CD4-positive, alpha-beta T cell treated with Interleukin-17A for 4 hours (primary cell): ENCODE measurements at places on chromosomes 12 and 14.

DNA sequence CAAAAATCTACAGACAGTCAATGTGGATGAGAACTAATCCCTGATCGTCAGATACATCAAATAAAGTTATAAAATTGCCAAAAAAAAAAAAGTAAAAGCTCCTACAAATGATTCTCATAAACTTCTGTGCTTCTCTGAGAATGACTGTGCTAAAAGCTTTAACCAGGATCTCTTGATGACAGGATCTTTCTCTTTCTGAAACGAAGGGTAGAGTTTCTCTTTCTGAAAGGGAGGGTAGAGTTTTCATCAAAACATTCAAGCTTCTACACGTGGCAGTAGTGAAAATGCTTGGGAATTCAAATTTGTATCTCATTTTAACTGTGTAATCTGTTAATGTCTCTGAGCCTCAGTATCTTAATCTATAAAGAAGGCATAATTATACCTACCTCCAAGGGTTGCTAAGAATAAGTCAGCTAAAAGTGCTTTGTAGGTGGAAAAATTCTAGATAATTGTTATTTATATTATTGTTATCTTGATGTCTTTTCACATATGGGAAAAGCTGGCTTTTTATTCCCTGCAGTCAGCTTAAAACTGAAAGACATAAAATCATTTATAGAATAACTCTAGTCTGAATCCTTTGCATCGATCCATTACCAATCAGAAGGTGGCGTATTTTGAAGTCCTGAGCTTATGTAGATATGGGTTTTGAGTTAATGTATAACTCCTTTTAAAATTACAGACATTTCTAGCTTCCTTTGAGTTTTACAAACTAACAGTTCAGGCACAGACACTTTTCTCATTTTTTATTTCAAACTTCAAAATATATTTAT lies 157.4 kb downstream of the DACT1 start:
- no peak for DNase-seq

GRCh38 chr14:69673104-69673503 lies 61.7 kb downstream of the SUSD6 start:
- no peak for DNase-seq

GRCh38 chr14:21073921-21074320 lies 3.8 kb downstream of the ARHGEF40 start:
- DNase-seq = no peak

- DNase-seq = no peak
These were observed 10.0 kb upstream of the KLC1 start for GRCh38 chr14:103619057-103619456.

DNA sequence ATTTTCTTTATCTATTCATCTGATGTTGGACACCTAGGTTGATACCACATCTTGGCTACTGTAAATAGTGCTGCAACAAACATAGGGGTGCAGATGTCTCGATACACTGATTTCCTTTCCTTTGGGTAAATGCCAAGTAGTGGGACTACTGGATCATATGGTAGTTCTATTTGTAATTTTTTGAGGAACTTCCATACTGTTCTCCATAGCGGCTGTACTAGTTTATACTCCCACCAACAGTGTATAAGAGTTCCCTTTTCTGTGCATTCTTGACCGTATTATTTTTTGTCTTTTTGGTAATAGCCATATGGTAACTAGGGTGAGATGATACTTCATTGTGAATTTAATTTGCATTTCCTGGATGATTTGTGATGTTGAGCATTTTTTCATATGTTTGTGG lies 71.8 kb downstream of the LRP6 start:
- no peak for DNase-seq

DNA sequence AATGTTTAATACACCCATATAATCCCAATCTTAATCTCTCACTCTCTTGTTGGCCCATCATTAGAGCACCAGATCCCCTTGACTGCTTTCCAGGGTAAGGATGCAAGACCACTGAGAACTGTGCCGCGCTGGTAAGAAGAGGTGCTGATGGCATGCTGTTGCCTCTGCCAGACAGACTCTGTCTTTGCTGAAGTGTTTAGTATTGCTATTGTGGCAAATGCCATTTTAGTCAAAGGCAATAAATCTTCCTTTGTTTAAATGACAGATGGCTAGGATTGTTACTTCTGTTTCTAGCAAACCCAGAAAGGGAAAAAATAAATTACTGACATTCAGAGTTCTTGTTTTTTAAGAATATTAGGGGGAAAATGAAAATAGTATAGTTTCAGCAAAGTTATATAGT lies 152.3 kb downstream of the MON2 start:
- no peak for DNase-seq

DNA sequence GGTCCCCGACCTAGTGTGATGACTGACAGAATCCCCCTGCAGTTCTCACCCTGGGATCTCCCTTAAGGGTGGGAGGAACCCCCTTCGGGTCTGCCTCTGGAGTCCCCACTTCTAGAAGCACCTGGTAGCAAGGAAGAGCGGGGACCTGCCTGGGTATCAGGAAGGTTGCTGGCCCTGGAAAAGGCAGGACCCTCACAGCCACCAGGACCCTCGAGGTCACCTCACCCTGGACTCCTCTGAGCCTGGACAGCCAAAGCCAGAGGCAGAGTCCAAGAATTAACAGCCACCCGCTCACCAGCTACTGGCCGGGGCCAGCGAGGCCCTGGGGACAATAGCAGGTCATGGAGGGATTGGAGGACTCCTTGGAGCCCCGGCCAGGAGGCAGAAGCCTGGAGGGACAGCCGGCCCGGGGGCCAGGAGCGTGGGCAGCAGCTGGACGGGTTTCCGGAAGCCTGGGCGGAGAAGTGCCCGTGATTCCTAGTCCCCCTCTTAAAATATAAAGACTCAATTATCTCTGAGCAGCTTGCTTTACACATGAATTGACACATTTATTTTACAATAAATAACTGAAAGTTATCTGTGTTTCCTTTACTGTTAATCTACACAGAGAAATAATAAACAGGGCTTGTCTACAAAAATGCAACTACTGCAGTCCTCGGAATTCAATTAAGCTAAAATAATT lies 17.5 kb downstream of the BCL11B start:
- DNase-seq = peak; percentile 2

DNA sequence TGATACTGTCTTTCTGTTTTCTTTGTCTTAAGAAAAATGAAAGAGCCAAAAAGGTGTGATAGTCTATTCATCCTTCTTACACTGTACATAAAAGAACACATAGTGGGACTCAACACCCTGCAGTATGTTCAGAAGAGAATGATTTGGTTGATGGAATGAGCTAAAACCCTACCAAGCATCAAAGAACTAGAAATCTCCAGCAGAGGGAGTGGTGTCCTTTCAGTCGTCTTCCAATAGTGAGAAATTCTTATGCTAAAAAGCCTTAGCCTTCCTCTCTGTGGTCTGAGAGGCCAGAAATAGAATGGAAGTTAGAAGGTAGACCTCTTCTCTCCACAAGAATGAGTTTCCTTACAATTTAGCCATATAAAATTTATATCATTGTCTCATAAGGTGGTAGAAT lies 393.4 kb upstream of the SEL1L start:
- no peak for DNase-seq

DNA sequence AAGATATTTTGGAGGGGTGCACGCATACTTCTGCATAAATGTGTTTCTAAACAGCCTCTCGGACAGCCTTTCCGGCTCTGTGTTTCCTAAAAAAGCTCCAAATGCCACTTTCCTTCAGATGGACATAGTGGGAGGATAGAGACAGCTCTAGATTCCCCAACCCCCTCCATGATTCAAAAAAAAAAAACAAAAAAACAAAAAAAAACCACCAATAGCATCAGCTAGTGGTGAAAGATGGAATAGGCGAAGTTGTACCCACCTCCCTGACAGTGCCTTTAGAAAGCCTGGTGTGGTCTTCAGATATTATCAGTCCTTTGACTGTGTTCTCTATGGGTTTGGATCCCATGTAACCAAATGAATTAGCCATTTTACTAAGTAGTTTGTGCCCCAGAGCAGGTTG lies 94.1 kb downstream of the PHETA1 start:
- no peak for DNase-seq

DNA sequence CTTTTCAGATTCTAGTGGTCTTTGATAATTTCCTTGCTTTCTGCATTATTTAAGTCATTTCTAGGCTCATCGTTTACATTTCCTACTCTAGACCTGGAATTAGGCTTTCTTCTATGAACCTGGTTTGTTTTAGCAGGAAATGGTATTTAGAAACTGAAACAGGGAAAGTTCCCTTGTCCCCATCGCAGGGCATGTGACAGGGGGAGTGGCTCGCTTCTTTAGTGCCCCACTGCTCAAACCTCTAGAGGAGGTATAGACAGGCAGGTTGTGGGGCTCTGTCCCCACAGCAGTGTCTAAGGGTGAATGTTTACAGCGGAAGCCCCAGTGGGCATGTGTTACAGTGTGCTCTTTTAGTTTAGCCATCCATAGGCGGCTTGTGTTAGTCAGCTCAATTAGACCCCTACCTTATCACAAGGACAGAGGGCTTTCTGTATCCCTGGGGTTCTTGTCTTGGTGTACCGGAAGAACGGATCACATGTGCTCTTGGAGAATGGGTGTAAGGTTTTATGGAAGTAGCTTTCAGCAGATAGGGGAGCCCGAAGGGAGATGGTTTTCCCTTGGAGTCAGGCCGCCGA lies 25.0 kb downstream of the IFT81 start:
- no peak for DNase-seq

DNA sequence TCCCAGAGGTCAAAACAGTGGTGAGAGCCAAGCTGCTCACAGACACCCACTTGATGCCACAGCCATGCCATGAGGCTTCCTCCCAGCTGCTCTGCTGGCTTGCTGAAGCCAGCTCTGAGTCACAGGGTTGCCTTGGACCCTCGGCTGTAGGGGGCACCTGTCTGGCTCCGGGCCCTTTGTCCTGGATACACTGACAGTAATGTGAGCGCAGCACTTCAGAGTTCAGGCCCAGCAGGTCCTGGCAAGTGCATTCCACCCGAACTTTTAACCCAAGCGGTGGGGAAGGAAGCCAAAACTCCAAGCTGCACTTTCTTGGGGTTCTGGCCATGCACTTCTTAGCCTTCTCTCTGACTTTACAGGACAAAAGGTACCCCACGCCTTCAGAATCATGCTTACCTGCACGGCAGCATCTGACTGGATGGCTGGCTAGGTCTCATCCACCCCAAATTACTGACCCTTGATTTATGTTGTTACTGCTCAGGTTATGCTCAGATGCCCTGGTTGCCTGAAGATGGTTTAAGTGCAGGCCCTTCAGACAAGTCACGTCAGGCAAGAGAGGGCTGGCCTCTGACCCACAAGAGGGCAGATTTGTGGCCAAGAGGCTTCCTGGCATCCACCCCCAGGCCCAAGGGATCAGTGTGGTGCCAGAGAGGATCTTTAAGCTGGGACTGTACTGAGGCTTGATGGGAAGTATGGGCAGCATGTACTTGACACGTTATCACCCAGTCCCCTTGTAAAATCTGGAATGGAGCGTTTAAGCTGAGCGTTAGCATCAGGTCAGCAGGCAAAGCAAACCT lies 24.8 kb downstream of the SLC25A29 start:
- no peak for DNase-seq

DNA sequence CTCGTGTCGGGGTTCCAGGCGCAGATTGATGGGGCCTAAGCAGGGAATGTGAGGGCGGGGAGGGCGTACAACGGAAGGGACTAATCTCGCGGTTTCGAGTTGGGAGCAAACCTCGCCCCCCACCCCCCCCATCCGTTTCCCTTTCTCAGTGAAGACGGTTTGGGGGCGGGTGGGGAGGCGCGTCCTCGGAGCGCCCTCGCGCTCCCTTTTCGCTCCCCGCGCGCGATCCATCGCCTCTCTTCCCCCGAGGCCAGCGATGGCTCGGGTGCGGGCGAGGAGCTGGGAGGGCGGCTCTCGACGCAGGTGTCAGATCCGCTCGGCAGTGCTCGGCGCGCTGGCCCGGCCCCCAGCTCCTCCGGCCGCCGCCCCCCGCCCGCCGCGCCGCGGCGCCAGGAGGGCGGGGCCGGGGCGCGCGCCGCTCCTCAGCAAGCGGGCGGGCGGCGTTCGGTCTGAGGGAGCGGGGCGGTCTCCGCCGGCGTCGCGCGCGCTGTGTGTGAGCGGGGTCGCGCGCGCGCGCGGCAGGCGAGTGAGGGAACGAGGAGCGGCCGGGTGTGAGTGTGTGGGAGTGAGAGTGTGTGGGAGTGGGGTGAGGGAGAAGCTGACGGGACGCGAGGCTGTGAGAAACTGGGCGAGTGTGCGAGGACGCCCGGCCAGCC lies at the start of gene RIMKLB:
RIMKLB (plus strand) TSS at position 516 of the 656 bp plus-strand sequence. CDS start 15,876 bp downstream, outside the sequence.
- peak; percentile 87 for DNase-seq

DNA sequence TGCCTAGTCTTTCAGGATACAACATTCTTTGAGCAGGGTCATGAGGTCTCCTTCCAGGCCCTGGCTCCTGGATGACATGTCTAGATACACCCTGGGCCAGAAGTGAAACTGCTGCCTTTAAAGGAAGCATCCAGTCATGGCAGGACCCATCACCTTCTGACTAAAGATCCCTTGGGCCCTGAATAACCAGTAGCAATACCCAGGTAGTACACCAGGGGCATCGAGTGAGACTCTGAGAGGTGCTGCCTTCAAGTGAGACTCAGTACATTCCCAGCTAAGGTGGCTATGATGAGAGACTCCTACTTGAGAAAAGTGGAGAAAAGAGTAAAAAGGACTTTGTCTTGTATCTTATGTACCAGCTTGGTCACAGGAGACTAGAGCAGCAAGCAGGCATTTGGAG lies 23.5 kb downstream of the OR6C68 start:
- DNase-seq = no peak

DNA sequence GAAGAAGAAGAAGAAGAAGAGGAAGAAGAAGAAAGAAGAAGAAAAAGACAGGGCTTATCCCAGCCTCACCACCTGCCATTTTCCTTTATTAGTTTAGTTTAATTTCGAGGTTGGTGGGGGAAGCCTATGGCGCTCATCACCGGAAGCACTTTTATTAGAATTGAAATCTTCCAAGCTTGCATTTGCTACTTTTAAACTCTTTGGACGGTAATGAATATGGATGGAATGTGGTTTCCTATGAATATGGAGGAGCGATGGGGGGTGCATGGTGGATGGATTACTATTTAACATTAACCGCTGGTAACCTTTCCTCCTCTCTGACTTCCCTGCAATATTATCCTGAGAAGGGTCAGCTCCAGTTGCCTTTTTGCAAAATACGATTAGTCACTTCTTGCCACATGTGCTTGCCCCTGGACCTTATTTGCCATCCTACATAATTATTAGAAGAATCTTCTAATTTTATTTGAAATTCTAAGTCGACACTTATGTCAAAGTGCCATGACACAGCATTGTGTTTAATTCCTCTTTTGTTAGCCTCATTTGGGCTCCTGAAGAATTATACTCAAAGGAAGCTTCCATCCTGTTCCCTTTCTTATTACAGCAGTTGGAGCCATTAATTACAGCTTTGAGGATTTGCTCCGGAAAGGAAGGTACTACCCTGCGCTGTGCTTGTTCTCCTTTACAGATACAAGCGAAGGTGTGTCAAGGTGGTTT lies 424.5 kb downstream of the VRK1 start:
- no peak for DNase-seq

DNA sequence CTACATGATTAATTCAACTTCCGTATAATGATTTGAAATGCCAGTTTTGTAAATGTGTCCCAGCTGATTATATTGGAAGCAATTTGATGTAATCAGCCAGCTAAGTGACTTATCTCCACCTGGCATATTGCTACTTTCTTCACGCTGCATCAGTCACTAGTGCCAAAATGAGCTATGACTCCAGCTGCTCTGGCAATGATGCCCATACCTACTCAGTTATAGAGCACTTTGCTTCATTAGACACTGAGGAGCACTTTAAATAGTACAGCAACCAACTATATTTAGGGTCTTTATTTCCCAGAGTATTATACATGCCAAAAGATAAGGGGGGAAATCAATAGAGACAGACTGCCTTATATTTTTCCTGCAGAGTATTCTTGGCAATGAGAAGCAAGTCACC lies 67.9 kb upstream of the LIN7A start:
- no peak for DNase-seq

- DNase-seq = no peak
These were observed 22.9 kb upstream of the KTN1 start for GRCh38 chr14:55556929-55557623.

GRCh38 chr12:127509066-127509778 lies 757.7 kb upstream of the TMEM132C start:
- DNase-seq = no peak
